BJ (cell line): ENCODE measurements at places on chromosomes 3 and 15.
A peak's percentile ranks its signal among the peaks of the same experiment; 100 is the strongest.

DNA sequence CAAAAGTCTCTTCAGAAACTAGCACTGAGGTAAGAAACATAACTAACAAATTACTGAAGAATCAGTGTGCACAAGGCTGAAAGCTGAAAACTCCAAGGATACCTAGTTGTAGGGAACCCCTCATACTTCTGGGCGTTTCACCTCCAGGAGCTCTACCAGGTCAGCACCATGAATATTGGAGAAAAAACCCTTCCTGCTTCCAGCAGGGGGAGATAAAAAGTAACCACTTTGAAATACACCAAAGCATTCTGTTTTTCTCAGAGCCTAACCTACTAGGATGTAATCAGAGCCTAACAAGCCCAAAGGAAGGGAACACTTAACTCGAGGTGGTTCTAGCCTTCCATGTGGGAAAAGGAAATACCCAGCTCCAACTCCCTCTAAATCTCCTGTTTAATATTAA is 175.8 kb upstream of the MME start:
- DNase-seq = no peak

- DNase-seq = no peak
Measured at GRCh38 chr3:12959838-12960378, 113.3 kb downstream of the IQSEC1 start.

- no peak for DNase-seq
Measured at GRCh38 chr3:14853271-14853951, 34.6 kb downstream of the FGD5 start.

DNA sequence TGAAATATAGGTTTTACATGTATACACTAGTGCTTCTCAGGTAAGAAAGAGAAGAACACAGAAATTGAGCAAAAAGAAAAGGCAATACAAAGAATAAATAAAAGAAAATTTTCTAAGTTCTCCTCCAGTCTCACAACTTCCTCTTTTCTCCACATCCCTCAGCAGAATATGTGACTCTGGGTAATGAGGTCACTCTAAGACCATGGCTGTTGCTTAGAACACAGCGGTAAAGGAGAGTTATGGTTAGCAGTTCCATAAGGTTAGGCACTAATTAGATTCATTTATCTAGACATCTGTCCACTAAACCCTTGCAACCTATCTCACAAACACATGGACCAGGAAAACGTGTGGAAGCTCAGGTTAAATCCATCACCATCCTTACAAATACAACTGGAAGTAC is 47.9 kb downstream of the IGSF11 start:
- DNase-seq = no peak

- DNase-seq = peak; percentile 49
Measured at GRCh38 chr3:82087958-82088357, 326.5 kb upstream of the GBE1 start.

DNA sequence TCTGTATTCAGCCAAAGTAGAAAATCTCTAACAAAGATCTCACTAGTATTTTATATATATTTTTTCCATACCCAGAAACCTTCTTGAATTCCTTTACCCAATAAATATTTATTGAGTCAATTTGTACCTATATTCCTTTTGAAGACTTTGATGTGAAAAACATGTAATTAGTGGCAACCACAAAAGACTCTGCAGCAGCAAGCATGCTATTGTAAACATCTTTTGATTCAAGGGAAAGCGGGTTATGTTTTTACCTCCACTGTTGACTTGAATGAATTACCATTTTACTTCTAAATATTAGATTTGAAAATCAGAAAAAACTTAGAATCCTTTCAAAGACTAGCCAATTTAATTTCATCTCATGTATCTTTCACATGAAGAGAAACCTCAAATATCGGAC is 2.4 kb downstream of the GPR15 start:
- no peak for DNase-seq

- no peak for DNase-seq
Measured at GRCh38 chr3:113006359-113007056, 15.7 kb downstream of the GTPBP8 start.

DNA sequence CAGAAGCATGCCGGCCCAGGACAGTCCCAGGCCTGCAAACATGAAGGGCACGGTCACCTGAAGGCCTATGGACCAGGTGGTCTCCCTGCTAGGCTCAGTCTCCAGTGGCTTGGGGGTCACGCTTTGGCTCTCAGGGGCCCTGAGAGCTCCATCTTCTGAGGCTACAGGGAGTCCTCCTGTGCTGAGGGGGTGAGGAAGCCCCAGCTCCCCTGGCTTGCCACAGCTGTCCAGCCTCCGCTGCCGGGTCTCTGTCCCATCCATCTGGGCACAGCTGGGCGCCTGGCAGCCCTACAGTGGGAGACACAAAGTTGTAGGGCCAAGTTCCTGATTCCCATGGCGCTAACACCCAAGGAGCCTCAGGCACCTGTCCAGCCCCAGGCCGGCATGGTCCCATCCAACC is 16.0 kb downstream of the SLC41A3 start:
- no peak for DNase-seq

DNA sequence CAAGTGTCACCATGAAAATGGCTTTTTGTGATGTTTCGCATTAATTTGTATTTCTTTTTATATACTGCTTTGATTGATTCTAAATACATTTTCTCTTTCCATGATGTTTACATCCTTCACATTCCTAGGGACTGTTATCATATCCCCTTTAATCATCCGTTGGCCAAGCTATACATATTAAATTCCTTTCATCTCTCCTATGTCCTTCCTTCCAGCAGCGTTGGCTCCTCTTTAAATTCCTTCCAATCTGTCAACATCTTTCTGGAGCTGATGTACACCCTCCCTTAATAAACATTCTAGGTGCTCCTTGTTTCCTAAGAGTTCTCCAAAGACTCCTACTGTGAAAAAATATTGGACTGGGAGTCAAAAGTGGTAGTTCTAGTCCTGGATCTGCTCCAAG is 87.8 kb downstream of the IGF2BP2 start:
- DNase-seq = no peak

GRCh38 chr15:93458597-93458996 is 369.6 kb upstream of the RGMA start:
- no peak for DNase-seq

DNA sequence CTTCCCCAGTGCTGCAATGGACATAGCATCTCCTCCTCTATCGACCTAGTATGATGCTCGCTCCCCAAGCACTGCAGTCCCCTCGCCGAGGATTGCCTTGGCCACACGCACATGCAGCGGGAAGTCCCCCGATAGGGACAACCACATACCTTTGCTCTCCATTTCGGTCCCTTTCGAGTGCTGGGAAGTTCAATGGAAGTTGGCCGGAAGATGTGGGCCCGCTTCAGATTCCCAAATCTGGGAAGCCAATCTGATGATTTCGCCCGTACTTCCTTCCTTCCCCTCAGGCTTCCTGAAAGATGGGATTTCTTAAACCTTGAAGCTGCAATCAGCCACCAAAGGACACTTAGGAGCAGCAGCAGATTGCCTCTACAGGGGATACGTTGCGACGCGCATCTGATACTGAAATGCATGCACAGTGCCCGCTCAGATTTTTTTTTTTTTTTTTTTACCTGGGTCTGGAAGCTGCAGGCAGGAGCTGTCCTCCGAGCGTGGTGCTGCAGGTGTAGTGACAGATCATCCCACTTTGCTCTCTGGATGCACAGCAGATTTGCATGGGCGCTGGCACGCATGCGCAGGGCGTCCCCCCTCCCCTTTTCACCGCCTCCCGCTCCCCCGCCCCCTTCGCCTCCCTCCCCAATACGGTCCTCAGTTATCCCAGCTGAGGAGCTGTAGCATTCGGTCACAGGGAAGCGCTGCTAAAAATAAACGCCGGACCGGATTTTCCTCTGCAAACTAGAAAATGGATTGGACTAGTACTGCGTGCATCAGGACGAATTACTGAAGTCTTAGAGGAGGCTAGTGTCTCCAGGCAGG is at the start of gene FGF12:
TSS of gene FGF12 (minus strand) at position 510 of the 816 bp plus-strand sequence.
- DNase-seq = no peak
